ENCODE measurements at places on chromosomes 5 and 9. TPM values are rescaled to one million over a fixed set of nuclear protein-coding genes. Genes with fewer than 3 reads are reported as not detected.

DNA sequence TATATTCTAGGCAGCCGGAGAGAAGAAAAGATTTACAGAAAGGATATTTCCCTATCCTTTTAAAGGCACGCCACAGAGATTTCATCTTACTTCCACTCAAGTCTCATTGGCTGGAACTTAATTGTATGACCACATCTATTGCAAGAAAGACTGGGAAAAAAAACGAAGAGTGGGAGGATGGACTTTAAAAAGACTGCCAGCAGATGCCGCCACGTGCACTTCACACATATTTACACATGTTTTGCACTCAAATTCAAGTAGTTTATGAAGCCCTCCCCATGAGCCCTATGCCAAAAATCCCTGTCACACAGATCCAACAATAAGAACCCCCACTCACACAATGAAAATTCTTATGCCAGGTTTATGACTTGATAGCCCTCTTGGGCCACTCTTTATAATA is 138.5 kb upstream of the TYRP1 start:
- ATAC-seq: no peak

DNA sequence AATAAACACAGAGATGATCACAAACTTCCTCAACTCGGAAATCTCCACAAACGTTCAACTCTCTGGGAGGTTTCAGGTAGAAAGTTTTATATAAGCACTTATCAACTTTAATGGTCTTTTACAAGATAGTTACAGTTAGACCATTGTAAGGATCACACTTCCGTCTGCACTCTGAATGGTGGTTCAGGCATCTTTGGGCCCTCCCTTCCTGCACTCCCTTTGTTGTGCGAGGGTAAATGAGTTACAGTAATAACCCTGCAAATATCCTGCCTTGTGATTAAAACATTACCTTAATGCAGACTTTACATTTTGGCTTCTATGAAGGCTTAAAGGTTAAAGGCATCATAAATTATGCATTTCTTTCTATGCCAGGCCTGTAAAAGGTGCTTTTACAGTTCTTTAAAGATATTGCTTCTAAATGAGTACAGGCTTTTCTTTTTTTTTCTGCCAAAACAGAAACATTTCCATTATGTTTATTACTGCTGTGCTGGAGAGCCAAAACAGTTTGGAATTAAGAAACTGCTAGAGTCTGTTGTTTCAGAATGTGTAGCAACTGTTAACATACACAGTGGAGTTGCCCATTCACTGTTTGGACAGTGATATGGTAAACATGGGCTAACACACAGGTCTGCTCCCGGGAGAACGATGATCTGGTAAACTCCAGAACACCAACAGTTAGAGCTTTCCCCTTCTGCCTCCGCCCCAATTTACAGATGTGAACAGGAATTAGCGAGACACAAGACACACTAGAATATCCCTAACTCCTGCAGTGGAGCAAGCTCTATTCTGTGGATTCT is 1.1 kb downstream of the PRUNE2 start:
- no peak for ATAC-seq

GRCh38 chr5:17428176-17428800 is 69.7 kb upstream of the TAF11L2 start:
- no peak for ATAC-seq

GRCh38 chr9:33952066-33952465 is 96.6 kb downstream of the UBAP2 start:
- ATAC-seq: no peak

- no peak for ATAC-seq
Measured at GRCh38 chr9:117184173-117184572, 230.7 kb downstream of the ASTN2 start.

GRCh38 chr5:372556-372995 is 51.1 kb downstream of the AHRR start:
- ATAC-seq: no peak

DNA sequence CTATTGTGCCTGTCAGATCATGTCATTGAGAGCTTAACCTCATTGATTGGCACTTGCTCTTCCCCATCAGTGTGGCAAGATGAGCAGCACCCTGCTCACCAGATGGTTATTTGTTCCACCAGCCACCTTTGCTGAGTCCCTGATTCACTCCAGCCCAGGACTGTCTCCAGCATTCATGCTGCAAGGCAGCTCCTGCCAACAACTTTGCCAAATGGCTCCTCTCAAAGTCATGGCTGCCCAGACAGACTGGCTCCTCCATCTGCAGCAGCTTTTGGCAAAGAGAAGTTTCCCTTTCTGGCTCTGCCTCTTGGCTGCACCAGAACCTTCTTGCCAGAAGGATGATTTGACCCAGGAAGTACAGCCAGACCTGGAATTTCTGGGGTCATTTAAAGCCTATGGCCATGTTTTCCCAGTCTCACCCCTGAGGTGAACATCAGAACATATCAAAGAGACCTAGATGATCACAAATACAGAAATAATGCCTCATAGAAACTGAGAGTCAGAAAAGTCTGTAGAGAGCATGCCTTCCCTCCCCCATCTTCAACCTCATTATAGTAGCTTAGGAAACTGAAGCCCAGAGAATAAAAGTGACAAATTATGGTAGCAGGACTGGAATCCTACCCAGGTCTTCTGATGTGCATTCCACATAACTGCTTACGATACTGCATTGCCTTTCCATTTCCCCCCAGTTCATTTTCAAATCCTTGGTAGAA is 10.4 kb downstream of the PPP2R2B start:
- ATAC-seq: no peak

DNA sequence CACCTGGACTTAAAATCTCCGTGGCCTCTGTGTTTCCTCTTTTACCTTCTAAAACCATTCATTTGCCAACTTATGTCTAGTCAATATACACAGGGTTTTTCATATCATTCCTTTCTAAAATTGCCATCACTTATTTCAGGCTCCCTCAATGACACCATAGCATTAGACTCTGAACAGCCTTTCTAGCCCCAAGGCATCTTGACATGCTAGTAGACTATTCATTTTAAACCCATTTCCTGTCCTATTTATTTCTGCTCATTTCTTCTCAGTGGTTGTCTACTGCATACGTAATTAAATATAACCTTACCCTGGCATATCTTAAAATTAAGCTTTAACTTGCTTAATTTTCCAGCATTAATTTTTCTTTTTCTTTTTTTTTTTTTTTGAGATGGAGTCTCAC is 83.2 kb downstream of the PHAX start:
- no peak for ATAC-seq

GRCh38 chr5:158751961-158752655 is 347.6 kb downstream of the EBF1 start:
- peak; percentile 23 for ATAC-seq

- no peak for ATAC-seq
Measured at GRCh38 chr9:86985132-86985647, 37.9 kb upstream of the GAS1 start.

GRCh38 chr5:168879929-168880328 is 300.8 kb upstream of the PANK3 start:
- no peak for ATAC-seq

GRCh38 chr5:61673007-61673735 is 341.1 kb downstream of the ZSWIM6 start:
- ATAC-seq: peak; percentile 96

- no peak for ATAC-seq
Measured at GRCh38 chr9:135671591-135672041, 8.5 kb downstream of the LCN9 start.

DNA sequence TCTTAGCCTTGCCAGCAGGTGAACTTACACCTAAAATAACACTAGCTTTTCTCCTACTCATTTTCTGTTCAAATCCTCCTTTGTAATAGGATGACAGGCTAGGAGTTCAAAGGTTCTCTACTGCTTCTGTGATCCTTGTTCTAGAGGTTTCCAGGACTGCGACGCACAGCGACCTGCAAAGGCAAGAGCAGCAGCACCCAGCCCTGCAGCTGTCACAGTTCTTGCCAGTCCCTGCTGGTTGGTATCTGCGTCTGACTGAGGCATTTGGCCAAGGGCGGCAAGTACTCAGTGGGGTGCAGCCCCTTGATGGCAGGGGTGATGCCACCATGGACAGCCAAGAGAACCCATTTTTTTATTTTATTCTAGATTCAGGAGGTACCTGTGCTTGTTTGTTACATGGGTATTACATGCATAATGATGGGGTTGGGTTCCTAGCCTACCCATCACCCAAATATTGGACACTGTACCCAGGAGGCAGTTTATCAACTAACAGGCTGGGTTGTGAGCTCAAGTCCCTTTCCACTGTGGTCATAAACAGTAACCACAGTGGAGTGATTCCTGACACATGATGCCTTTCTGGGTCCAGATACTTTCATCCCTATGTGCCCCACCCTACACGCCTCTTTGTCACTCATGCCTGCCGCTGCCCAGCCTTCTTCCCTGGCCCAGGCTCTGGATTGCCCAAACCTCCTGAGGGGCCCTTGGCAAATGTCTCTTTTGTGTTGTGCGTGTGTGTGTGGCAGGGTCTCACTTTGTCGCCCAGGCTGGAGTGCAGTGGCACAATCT is 111.0 kb downstream of the GAPVD1 start:
- ATAC-seq: peak; percentile 29

DNA sequence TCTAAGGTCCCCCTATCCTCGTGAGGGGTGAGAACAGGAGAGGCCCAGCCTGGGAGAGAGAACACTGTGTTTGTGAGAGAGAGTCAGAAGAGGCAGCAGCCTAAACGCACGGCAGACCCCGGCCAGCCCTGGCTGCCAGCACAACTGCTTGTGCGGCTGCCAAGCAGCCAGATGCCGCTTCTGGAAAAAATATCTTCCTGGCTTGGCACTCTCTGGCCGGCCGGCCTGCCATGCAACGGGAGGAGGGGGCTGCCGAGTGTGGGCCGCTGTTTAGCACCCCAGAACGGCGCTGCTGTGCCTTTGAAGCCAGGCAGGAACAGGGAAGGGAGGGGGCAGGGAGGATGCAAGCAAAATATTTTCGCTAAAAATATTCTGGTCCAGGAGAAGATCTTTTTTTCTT is 105.0 kb downstream of the FGF18 start:
- no peak for ATAC-seq

DNA sequence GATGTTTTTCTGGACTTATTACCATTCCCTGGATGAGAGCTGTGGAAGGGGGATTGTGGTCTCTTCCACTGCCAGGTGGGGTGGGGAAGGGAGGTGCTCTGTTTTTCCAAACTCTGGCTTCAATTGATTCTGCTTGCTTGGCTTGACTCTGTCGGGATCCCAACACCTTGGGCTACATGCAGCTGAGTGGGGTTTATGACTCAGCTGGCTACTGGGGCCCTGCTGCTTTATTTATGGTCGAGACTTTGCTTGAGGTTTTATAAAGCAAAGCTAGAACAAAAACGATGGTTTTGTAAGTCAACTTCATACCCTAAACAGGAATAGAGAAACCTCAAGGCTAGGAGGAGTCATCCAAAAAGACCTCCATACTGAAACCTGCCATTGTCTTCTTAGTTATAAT is 76.3 kb downstream of the AOPEP start:
- ATAC-seq: no peak

GRCh38 chr5:62569470-62569869 is 9.1 kb upstream of the LRRC70 start:
- no peak for ATAC-seq

- no peak for ATAC-seq
Measured at GRCh38 chr5:40021007-40021406, 596.2 kb upstream of the DAB2 start.

- ATAC-seq: no peak
Measured at GRCh38 chr5:90329911-90330310, 79.6 kb downstream of the CETN3 start.

GRCh38 chr5:150651382-150651781 is 9.7 kb upstream of the MYOZ3 start:
- no peak for ATAC-seq

DNA sequence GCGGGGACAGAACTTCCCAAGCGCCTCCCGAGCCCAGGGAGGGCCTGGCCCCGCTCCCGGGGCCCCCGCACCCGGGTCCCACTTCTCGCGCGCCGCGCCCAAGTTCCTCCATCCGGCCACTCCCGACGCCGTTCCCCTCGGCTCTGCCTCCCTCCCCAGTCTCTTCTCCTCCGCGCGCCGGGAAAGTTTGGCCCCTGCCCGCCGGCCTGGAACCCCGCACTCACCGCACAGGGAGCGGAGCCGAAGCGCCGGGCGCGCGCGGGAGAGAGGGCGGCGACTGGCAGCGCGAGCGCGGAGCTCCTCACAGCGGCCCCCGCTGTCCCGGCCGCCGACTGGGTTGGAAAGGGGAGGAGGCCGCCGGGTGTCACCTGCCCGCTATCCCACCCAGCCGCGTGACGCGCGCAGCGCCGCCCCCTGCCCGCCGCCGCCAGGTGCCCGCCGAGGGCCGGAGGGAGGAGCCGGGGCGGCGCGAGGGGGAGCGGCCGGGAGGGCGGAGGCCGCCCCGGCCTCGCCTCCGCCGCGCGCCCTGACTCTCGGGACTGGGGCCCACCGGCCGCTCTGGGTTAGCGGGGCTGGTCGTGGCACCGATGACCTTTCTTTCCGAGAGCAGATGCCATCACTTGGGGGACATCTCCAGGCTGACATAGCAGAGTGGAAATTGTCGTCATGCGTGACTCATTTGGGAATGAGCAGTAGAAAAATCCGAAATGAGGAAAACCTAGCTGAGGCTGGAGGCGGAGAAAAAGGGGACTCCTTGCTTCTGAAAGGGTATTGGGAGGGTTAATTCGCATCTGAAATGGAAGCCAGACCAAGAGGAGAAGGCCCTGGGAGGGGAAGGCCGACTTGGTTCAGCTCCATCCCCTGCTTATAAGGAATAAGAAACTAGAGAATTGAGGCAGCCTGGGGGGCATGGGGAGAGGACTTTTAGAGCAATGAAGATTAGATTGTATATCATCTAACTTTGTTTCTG is at the start of gene ELOVL7:
TSS of gene ELOVL7 (minus strand) at position 334 of the 970 bp plus-strand sequence. CDS start 56,872 bp downstream, outside the sequence.
- ATAC-seq: peak; percentile 95

DNA sequence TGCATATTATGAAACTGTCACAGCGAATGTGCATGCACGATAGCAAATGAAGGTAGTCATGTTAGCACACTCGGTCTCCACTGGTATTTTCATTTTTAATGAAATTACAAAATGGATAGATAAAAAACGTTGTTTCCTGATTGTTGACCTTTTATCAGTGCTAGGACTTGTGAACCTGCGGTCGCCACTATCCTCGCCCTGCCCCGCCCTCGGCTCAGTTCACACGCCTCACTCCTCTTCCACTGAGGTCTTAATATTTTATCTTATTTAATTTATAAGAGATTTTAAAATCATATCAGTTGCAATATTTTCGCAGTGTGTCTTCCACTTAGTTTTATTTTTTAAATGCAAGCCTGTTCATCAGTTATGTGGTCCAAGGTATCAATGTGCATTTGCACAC is 382.6 kb upstream of the IRX4 start:
- no peak for ATAC-seq

DNA sequence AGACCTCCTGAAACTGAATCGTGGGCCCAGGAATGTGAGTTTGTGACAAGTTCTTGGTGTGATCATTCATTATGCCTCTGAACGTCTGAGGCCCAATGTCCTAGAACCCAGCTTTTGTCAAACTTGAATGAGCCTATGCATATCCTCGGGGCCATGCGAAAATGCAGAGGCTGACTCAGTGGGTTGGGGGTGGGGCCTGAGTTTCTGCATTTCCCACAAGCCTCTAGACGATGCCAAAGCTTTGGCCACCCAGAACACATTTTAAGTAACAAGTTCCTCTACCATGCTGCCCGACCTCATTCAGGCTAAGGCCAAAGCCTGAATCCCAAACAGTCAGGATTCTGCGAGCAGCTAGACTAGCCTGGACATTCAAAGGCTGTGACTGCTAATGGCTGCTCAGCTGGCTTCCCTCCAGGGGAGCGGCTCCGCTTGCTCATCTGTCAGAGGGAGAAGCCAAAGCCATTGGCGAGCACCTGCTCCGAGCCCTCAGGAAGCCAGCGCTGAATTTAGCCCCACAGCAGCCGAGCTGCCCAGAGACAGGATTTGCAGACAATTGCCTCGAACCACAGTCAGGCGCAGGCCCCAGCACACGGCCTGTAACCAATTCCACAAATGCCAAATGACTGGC is 177.5 kb downstream of the ZDHHC21 start:
- no peak for ATAC-seq

The CATSPER3 gene
- total RNA-seq: 0.40 TPM

The CCNO gene
- 2.2 TPM for total RNA-seq

The PCDHA1 gene
- not detected for total RNA-seq

The MXD3 gene
- 7.8 TPM for total RNA-seq

The UCK1 gene
- 15.3 TPM for total RNA-seq
